ENCODE measurements at places on chromosomes 7 and 10. TPM values are rescaled to one million over a fixed set of nuclear protein-coding genes. Genes with fewer than 3 reads are reported as not detected.

PRSS37 gene
- total RNA-seq, result not detected

PKD2L1 gene
- not detected for total RNA-seq

DNA sequence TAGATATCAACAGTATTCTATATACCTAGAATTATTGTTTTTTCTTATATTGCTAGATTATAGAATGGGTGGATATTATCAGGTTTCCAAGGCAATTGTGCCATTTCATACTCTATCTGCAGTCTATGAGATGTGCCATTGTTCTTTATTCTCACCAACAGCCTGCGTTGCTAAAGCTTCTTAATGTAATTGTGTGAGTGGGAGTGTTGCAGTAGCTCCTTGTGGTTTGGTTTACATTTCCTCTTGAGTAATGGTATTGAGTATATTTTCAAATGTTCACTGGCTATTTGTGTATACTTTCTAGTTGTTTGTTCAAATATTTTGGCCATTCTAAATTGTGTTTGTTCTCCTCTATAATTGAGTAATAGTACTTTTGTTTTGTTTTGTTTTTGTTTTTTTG lies 199.2 kb downstream of the TFEC start:
- no peak for DNase-seq

GRCh38 chr10:30755441-30755953 lies 125.9 kb upstream of the LYZL2 start:
- no peak for DNase-seq

GRCh38 chr7:4210821-4211220 lies 471.3 kb upstream of the FOXK1 start:
- no peak for DNase-seq
